ENCODE measurements at places on chromosomes 11 and 22.

DNA sequence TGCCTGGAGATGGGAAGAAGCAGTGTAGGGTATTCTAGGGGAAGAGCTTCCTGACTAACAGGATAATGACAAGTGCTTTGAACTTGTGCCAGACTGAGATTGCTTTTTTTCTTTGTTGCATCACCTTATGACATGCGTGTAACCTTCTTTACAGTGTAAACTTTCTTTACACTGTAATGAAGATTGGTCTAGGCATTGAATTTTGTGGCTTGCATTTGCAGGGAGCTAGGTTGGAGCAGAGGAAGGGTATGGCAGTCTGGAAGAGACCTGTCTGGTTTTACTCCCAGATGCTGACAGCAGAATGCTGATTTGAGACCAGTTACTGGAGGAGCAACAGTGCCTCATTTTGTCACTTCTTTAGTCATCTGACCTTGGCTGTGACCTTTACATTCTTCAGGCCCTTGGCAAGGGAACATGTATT is 5.6 kb downstream of the DDB2 start:
- DNase-seq: no peak

DNA sequence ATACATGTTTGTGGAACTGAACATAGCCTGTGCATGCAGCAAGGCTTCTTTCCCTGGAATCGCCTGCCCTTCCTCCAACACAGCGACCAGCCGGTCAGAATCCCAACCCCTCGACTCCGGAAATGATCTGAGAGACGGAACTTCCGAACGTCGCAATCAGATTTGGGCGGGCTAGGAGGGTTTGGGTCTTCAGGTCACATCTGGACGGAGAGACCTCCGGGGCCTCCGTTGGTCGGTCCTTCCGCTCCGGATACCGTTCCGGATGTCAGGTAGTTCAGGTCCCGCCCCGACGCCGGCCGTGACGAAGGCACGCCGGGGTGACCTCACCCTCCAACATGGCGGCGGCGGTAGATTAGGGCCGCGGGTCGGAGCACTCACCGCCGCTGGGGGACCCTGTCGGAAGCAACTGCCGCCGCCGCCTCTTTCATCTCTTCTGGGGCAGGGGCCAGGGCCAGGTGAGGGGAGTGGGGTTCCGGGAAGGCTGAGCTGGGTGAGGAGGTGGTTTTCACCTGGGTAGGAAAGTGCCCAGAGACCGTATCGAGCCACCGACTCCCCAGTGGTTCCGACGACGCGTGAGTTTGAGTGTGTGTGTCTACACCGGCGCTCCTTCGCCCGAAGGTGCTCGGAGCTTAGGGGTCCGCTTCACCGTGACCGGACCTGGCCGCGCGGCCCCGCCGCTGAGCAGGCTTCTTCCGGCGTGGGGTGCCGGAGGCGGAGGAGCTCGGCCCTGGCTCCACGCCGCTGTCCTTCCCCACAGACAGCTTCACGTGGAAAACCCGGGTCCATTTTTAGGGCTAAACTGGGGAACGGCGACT is at the start of gene BCL2L13:
TSS of gene BCL2L13 (plus strand) at position 326 of the 815 bp plus-strand sequence. CDS start 16,955 bp downstream, outside the sequence.
- peak; percentile 84 for DNase-seq

DNA sequence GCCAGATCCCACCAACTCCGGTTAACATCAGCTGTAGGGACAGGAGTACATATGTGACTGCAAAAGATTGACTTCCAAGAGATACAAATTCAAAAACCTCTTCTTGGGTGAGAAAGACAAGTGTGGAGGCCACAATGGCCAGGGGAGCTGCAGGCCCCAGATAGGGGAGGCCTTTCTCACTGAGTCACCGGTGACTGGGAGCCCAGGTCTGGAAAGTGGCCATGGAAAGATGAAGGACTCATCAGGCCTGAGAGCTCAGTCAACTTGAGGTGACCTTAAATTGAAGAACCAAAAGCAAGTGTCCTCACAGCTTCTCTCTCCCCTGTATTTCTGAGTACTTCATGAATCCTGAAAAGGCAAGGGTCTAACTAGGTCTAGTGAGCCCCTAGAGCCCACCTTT is 90.4 kb upstream of the CLPB start:
- DNase-seq: no peak

- DNase-seq: no peak
Observed at GRCh38 chr11:123796226-123796625, 9.9 kb downstream of the OR6M1 start.

DNA sequence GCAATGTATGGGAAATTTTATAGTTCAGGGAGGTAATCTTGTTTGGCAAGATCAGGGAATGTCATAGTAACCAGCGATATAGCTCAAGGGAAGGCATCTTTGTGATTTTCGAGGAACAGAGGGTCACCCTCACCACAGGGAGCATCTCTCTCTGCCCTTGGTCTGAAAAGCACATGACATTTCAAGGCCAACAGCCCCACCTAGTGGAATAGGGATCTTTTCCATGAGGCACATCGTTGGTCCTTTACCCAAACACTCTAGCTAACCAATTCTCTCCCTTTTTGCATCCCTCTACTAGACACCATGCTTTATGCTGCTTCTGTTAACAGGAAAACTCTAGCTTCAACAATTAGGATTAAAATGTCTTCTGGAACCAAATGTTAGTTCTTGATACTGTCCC is 179.0 kb downstream of the GRM5 start:
- DNase-seq: no peak

DNA sequence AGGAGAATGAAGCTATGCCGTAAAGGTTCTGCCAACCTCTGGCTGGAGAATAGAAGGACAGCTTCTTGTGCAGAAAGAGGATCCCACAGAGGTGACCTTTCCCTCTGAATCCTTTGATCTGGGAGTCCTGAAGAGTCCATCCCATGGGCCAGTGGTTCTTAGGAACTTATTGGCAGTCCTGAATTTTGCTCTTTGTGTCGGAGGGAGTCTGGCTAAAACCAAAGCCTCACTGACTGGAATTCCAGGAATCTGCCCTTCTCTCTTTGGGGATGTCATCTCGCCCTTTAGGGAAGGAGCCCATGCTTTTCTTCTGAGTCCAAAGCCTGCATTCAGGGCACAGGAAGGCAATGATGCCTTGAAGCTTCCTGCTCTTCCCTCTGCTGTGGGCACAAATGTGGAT is 45.5 kb downstream of the PKNOX2 start:
- DNase-seq: no peak

DNA sequence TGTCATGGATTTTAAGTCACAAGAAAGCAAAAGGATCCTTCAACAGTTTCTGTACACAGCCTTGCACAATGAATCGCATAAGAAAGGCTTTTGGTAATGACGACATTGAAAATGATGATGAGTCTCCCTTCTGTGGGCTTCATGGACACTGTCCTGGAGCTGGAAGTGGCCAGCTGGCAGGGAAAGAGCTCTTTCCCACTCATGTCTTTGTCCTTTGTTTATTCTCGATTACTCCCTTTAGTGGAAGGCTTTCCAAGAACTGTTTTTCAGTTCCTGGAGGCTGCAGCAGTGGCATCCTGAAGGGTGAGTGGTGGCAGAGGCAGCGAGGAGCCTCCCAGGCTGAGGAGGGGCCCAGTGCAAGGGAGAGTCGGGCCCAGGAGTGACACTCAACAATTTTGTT is 505.2 kb downstream of the NTM start:
- no peak for DNase-seq

- DNase-seq: no peak
Observed at GRCh38 chr11:65505466-65506289, 6.8 kb downstream of the MALAT1 start.

DNA sequence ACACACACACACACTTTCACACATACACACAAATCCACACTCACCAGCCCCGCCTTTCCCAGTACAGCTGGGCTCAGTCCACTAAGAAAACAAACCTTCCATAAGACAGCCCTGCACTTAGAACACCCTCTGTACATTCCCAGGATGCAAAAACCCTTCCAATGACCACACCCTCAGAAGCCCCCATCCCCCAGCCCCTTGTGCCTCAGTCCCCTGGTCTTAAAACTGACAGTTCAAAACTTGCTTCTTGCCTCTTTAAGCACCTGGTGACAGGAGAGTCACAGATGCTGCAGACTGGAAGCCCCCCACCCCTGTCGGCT is 23.0 kb downstream of the APLNR start:
- no peak for DNase-seq

DNA sequence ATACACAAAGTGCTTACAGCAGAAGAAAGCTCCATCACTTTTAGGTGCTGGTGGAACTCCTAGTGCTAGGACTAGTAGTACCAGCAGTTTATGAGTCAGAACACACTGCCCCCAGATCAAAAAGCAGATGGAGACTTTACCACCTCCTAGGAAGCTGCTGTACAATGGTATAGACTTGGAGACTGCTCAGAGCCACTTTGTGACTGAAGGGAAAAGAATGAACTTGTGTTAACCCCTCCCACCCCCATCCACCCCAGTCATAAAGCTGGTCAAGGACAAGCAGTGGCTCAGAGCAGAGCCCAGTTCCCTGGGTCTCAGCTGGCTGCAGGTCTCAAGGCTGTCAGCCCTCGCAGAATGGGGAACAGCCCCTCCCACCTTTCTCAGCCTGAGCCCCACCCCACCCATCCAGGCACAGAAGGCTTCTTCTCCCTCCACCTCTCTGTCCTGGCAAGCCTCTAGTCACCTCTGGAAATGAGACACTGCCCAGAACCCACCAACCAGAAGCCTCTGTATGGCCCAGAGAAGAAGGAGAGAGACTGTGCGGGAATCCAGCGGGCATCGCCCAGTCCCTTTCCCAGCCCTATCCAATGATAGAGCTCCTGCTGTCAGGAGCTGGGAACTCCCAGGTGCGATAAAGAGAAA is 23.8 kb downstream of the PACSIN2 start:
- DNase-seq: no peak

GRCh38 chr22:37433786-37434185 is 6.5 kb upstream of the ELFN2 start:
- DNase-seq: no peak

DNA sequence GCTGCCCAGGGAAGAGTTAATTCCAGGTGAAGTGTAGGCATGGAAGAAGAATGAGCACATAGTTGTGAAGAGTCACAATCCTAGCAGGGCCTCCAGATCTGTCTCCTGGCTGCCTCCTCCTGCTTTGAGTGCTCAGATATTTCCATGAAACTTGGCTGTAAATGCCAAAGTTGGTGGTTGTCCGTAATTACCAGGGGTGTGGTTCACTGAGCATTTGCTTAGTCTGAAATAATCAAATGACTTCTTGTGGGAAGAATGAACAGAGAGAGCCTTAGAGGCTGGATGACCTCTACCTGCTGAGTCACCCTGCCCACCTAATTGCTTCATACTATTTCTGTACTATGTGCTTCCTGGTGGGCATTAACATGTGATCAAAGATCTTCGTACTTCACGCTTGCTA is 50.9 kb downstream of the APIP start:
- no peak for DNase-seq

- no peak for DNase-seq
Observed at GRCh38 chr11:134040386-134041302, 28.2 kb upstream of the JAM3 start.

DNA sequence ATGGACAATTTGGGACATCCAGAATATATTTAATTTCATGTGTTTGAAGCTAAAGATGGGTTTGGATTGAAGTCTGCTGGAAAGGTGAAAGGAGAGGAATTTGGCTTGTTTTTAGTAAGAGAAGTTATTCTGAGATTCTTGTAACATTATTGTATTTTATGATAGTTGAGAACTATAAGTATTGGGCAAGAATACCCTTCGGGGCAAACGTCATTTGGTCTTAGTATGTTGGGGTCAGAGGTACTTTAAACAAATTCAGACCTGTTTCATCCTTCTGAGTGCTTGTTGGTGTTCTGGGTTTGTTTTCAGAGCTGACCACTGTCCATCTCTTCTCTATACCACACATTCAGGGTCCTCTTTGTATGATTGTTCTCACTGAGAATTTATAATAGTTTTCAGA is 19.5 kb downstream of the PANX1 start:
- DNase-seq: no peak

DNA sequence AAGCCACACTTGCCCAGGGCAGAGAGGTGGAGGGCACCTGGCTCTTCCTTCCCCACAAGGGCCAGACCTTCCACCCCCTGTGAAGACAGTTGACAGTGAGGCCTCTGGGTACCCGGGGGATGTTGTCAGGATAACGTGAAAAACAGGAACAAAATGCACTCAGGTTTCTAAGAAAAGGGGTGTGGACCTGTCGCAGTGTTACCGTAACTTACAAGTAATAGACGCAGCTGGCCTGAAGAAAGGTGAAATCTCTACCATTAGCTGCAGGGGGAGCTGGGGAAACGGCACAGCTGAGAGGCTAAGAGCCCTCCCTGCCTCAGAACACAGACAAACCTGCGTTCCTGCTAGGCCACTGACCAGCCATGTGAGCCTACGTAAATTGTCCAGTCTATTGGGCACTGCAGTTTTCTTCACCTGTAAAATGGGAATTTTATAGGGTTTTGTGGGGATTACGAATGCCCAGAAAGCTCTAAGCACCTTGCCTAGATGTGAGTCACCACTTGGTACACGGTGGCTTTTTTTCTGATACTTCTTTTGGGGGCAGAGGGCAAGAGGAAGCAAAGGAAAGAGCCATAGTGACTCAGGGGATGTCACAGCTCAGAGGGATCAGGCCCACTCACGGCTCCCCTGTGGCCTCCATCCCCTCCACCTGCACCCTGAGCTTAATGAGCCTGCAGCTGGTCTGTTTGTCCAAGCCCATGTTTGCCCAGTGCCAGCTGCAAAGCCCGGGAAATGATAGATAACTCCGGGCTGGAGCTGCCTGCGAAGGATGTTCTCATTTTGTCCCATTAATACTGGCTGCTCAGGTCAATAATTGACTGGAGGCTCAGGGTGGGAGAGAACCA is 18.4 kb upstream of the CABP7 start:
- DNase-seq: no peak

DNA sequence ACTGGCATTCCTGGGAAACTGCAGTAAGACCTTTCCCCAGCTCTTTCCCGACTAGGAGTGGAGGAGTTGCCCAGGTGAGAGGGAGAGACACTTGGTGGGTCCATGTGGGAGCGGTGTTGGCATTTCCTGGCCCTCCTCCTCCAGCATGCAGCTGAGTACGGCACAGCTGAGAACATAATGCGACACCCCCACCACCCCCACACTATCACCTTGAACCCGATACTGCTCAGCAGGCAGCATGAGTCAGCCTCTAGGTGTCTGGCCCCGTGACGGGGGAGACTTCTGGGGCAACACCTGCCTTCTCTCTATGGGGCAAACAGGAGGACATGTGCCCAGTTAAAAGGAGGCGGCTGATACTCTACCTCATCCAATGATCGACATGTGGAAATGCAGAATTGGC is 64.4 kb downstream of the PKNOX2 start:
- DNase-seq: no peak

GRCh38 chr11:78901831-78902230 is 327.2 kb upstream of the NARS2 start:
- no peak for DNase-seq

GRCh38 chr11:74493791-74494630 is 487 bp upstream of the LIPT2 start:
- no peak for DNase-seq

- peak; percentile 66 for DNase-seq
Observed at GRCh38 chr11:74004759-74005615, 3.9 kb downstream of the UCP3 start.
